ENCODE measurements at places on chromosomes 11 and 22.
A peak's percentile ranks its signal among the peaks of the same experiment; 100 is the strongest.

DNA sequence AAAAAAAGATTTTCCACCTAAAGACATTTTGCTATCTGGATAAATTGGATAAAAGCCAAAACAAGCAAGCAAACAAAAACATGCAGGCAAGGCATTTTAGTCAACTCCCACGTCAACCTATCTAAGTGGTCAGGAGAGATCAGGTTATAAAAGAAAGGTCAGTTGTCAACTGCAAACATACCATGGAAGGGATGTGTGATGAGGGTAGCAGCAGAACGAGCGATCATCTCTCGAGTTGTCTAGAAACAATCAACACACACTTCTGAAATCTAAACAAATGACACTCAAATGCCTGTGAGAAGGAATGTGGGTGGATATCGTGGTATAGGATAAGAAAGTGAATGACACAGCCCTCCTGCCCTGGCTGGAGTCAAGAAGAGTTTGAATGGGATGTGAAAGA is 10.9 kb downstream of the MTCH2 start:
- DNase-seq: no peak

- peak; percentile 73 for DNase-seq
Measured at GRCh38 chr11:76318744-76319384, 62.1 kb downstream of the THAP12 start.

DNA sequence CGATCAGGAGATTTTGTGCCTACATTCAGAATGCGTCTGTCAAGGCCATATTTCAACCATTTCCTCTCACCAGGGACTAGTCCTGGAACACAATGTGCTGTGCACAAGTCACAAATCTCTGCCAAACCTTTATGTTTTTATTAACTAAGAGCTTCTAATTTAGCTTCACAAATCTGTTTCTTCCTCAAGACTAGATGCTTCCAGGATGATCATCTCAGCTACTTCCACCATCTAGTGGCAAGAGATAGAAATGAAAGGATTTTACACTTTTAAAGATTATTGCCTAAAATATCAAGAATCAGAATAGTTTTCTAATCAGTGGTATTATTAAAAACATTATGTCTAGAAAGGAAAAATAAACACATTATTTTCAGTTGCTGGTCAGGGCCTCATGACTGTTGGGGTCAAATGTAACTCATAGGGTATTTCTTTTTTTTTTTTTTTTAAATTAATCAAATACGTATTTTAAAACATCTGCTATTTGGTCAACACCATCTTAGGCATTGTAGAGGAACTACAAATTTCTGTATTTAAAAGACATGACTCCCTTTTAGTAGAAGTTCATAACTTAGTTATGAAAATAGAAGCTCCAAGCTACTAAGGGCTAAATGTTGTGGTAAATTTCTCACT is 1102.6 kb downstream of the DLG2 start:
- DNase-seq: peak; percentile 3

GRCh38 chr11:71188886-71189767 is 63.2 kb downstream of the SHANK2 start:
- DNase-seq: no peak

- DNase-seq: no peak
Measured at GRCh38 chr22:16964366-16964765, 43.7 kb downstream of the GAB4 start.

GRCh38 chr22:40178417-40179409 is 988 bp downstream of the TNRC6B start:
- DNase-seq: no peak

DNA sequence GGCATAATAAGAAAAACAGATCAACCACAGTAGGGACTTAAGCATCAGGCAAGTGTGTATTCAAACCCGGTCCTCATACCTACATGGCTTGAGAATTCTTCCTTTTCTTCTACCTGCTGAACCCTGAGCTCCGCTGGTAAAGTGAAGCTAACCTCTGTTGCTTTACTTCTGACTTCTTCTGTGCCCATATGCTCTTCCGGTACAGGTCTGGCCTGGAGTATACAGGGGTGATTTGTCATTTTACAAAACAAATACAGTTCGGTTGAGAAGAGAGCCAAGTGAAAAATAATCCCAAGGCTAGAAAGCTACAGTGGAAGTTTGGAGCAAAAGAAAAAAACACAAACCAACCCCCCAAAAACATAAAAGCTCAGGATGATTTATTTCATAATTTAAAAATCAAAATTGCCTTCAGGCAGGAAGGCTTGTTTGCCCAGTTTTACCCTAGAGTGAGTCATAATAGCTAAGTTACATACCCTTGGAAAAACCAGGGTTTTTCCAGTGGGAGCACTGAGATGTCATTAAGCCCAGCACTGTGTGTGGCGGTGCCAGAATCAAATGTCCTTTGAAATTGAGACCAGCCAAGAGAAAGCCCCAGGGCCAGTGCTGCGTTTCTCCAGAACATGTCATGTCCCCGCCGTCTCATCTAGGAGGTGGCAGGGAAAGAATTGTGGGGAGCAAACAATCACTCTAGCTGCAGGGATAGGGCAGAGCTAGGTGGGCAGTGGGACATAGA is 305.5 kb upstream of the ISX start:
- no peak for DNase-seq

DNA sequence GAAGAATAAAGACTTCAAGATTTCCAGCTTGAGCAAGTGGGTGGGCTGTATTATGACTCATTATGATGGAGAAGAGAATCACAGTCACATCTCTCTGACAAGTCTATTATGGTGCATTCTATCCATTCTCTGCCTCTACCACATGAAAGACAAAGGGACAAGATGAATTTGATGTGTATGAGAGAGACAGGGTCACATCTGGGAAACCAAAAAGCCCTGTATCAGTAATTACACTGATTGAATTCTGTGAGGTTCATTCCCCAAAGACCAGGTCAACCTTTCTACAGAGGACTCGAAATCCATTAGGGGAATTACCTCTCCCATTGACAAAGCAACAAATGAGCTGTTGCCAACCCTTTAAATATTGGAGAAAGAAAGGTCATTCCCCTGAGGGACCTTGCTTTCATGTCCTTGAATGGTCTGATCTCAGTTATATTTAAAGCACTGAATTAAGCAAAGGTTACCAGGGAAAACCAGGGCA is 109.6 kb downstream of the USP35 start:
- DNase-seq: no peak

DNA sequence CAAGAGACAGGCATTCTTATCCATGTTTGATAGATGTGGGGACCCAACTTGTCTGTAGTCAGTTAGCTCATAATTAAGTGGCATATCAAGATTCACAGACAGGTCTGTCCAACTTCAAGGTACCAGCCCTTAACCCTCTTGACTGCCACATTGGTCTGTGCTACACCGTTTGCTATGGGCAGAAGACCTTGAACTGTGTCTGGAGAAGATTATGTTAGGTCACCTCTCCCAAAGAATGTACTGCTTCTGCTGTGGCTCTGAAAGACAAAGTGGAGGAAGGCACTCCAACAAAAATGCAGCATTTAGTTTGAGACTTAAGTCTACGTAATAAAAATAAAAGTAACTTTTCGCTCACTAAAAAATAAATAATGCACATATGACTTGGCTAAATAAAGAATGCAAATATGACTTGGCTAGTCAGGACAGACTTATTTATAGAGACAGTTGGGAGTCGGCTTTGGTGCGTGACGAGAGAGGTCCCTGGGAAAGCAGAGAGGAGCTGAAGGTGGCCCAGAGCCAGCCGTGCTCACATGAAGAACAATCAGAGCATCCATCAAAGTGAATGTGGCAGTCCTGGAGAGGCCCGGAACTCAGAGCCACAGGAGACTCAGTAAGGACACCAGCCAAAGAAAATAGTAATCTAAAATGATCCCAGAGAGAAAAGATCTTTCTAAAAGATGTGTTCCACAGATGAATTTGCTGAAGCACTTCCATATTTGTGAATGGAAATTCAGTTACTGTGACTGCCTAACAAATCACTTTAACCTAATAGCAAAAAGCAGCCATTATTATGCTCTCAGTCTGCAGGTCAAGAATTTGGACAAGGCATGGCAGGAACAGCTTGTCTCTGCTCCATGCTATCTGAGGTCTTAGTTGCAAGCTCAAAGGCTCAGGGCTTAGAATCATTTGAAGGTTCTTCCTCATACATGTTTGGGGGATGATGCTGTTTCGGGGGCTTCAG is 35.0 kb downstream of the CWC15 start:
- no peak for DNase-seq

DNA sequence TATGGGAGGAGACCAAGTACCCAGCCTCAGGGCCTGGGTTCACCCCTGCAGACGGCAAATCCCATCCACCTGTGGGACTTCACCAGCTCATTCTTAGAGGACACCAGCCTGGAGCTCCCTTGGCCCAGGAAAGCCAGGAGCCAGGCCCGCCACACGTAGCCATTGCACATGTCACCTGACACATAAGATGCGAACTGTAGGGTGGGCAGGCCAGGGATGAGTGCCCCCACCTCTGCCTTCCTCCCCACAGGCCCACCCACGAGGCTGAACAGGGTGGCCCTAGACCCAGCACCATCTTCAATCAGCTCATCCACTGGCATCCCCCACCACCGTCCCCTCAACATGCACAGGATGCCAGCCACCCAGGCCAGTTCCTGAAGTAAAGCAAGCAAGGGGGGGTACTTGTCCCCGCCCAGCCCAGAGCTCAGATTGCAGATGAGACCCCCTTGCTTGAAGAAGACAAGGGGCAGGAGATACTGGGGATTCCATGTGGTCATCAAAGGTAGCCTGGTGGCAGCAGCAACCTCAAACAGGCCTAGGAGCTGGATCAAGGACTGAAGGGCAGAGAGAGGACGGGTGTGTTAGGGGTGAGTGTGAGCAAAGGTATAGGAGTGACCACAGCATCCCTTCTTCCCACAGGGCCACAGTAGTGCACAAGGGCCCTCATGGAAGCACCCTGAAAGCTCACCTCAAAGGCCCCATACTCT is 45.6 kb downstream of the IGLL5 start:
- no peak for DNase-seq

DNA sequence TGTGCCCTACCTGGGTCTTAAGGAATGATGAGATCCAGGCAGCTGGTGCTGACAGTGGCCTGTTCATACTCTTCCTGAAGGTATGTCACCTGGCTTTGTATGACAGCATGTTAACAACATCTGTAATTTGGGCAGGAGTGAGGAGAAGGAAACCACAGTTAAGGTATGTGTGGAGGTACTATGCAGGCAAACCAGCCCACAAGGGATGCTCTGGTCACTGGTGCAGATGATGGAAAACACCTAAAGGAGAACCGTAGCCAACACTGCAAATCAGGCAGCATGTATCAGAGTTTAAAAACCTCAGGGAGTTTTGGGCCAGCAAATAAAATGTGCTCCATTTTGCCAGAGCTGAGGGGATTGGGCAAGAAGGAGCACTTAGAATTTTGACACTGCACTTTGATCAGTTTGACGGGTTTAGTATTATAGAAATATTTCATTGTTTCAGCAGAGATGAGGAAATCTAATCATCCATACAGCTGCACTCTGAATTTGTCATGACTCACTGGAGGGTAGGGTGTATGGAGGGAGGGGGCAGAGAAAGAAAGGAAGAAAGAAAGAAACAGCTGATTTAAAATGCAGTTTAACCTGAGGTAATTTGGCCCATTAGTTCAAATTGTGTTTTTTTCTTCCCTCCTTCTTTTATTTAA is 260.9 kb downstream of the KIRREL3 start:
- no peak for DNase-seq

DNA sequence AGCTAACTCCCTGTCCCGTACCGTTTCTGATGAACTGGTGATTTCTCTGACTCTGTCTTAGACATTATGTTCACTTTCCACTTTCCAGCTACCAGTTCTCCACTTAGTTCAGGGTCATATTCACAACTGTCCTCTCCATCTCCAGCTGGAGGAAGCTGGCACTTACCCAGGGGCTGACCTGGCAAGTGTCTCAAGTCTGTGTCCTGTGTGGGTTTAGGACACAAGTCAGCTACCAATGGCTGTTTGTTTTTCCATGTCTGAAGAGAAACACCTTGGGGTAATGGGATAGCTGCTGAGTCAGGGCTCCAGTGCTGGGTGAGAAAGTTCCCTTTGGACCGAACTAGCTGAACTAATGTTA is 134.4 kb downstream of the CSNK2A3 start:
- DNase-seq: no peak

DNA sequence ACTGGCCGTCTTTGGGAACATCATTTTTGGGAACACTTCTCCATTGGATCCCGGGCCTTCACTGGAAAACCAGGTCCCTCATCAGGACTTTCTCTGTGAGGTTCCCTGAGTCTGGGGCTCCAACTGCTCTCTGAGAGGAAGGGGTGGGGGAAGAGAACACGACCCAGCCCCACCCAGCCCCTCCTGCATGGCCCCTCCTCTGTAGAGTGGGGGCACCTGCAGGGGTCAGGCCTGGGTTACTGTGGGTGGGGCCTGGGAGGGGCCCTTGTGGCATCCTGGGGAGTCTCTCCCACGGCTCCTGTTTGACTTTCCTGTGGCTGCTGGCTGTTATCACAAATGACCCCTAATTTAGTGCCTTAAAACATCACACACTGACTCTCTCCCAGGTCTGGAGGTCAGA is 36.3 kb downstream of the IGLL5 start:
- DNase-seq: no peak

DNA sequence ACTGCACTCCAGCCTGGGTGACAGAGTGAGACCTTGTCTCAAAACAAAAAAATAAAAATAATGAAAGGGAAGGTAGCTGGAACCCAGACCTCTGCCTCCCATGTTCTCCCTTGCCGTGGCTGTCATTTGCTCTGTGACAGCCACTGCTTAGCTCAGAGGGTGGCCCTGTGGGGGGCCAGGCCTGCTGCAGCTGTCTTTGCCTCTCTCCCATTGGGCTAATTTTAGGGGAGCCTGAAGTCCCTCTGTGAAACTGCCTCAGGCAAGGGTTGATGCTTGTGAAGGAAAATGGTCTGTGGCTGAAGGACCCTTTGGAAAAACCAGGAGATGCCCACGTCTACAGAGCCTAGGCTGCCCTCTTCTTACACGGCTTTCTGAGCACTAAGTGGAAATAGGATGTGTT is 42.9 kb downstream of the C11orf91 start:
- DNase-seq: no peak

Measured in SW 1271 (cell line).